Left renal pelvis (tissue), 4 donors: ENCODE measurements at places on chromosomes 11 and 22. TPM values are rescaled to one million over a fixed set of nuclear protein-coding genes. Genes with fewer than 3 reads are reported as not detected.

Gene APOA4
- not detected for polyA plus RNA-seq

Gene HBB
- 116 TPM for polyA plus RNA-seq

Gene CSF2RB
- polyA plus RNA-seq = 2.3 TPM

Gene RAB36
- polyA plus RNA-seq = 16.3 TPM

Gene CDCA5
- polyA plus RNA-seq = 18.0 TPM

Gene PGM2L1
- polyA plus RNA-seq = 3.1 TPM

Gene SMTNL1
- polyA plus RNA-seq = 0.63 TPM

Gene HEPN1
- polyA plus RNA-seq = 0.92 TPM

Gene APOBEC3A
- polyA plus RNA-seq = 0.19 TPM

- DNase-seq = no peak
Measured at GRCh38 chr22:45952151-45952550, 24.8 kb downstream of the WNT7B start.

DNA sequence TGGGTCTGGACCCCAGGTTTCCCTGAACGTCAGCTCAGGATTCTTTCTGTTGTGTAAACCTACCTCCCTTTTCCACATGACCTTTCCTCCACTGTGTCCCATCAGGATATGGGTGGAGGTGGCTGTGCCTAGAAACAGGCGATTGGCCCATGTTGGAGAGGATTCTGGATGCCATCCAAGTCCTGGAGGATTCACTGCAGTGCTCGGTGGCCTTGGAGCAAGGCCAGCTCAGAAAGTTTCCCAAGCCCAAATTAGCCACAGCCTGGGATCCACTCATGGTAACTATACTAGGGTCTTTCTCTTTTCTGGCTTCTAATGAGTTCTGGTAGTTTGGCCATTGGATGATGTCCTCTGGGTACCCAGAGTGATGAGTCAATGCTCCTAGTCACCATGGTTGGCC, 141.6 kb downstream of the SNX19 start:
- no peak for DNase-seq

DNA sequence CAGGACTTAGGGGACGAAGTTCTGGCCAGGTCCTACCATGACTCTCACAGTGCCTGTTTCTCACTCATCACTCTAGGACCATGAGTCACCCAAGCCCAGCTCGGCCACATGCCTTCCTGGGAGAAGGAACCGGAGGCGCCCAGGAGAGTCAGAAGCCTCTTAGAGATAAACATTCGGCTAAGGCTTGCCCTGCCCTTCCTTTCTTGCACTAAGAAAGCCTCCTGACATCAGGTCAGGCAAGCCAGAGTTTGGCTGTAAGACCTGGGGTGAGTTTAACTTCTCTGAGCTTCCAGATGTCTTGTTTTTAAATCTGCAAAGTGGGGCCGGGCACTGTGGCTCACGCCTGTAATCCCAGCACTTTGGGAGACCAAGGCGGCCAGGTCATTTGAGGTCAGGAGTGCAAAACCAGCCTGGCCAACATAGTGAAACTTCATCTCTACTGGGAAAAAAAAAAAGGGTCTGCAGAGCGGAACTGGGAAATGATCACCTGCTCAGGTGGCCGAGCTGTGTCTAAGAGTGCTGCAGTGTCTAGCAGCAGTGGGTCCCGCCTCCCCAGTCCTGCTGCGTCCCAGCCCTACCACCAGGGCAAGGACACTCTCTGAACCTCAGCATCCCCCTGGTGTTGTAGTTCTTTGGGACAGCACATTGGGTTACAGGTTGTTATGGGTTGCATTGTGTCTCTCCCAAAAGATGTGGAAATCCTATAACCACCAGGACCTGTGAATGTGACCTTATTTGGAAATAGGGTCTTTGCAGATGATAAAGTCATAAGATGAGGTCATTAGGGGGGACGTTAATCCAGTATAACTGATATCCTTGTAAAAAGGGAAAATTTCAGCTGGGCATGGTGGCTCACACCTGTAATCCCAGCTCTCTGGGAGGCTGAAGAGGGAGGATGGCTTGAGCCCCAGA, 1.8 kb upstream of the CARS1 start:
- DNase-seq = no peak

GRCh38 chr11:70064008-70064725, 13.9 kb upstream of the ANO1 start:
- DNase-seq = no peak

DNA sequence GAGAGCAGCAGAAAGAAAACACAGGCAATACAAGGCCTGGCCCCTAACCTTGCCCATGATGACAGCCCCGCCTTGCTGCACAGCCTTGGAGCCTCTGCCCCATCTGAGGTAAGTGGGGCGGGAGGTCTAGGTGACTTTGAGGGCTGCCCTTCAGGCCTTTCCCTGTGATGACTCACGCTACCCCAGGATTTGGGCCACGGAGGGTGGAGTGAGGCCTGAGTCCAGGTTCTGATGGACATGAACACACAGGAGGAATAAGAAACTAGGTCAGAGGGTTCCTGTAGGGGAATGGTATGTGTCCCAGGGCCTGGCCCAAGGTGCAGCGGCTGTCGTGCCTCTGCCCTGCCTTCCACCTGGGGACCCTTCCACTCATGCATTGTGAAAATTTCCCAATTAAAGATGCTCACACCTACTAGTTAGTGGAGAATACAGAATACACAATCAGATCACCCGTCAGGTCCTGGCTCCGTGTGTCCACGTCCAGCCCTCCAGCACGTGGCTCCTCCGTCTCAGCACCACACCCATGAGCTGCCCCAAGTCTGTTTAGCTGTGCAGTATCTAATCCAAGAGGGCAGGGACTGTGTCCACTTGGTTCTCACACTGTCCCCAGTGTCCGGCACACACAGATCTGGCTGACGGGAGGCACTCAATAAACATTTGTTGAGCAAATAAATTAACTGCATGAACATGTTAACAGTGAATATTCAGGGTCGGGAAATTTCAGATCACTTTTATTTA, 111.0 kb downstream of the CHST1 start:
- DNase-seq = no peak

- DNase-seq = no peak
Measured at GRCh38 chr11:45590743-45591142, 74.7 kb downstream of the CHST1 start.

DNA sequence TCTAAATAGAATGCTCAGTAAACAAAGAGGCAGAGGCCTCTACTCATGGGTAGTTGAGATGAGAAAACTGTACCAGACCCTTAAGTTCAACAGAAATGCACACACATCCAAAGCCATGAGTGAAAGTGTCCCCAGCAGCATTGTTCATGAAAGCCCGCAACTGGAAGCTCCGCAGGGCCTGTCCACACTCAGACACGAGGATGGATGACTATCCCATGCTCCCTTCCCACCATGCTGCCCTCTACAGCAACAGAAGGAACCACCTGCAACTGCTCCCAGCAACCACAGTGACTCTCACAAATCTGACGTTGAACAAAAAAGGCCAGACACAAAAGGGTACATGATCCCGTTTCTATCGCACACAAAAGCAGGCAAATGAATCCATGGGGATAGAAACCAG, 76.9 kb upstream of the ANO1 start:
- DNase-seq = no peak

GRCh38 chr22:20243537-20244249, 24.4 kb downstream of the RTN4R start:
- no peak for DNase-seq

GRCh38 chr11:34634694-34635062, 13.8 kb downstream of the EHF start:
- no peak for DNase-seq

DNA sequence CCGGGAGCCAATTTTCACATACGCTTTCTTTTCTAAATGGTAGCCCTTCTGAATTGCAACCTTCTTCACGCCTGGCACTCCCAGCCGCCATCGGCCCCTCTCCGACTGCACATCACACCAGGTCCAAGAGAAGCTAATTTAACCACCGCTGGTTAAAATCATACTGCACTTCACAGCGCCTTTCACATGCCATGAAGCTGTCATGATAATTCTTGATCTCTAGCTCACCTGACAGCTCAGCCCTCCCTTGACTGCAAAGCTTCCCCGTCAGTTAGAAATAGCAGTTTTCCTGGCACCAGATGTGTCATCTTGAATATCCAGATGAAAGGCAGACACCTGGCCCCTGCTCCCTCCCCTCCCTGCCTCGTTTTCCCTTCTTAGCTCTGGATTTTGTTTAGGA, 101.4 kb downstream of the ARL14EP start:
- no peak for DNase-seq

DNA sequence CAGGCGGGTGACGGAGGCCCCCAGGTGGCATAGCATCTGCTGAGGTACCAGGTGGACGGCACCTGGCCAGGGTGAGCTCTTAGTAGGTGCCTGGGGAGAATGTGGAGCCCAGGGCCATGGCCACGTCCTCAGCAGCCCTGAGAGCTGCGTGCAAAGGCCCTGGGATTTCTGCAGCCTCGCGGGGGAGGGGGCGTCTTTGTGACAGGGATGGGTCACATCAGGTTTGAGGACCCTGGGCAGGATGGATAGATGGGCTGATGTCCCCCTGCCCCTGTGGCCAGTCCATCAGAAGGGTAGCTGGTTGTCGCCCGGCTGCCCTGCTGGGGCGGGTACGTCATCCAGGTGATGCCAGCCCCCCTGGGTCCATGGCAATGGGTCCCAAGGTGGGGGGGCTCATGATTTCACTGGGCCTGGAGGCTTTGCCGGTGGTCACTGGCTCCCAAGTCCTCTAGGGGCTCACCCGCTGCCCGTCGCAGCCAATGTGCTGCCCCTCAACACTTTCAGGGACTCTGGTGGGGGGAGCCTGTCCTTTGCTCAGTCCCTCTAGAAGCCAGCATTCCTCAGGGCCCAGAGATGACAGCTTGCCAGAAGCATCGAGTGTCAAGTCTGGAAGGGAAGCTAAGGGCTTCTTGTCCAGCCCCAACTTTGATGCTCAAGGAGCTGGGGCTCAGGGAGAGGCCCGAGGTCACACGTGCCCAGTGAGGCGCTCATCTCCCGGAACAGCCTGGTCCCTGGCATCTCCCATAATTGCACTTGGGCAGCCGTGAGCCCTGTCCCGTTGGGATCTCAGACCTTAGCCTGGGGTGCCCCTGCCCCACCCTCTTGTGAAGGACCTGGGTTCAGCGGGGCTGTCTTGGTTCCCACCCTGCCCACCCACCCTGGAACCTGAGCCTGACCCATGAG, 777 bp downstream of the TBX10 start:
- DNase-seq = no peak

GRCh38 chr11:32549611-32550187, 33.9 kb upstream of the EIF3M start:
- DNase-seq = no peak

DNA sequence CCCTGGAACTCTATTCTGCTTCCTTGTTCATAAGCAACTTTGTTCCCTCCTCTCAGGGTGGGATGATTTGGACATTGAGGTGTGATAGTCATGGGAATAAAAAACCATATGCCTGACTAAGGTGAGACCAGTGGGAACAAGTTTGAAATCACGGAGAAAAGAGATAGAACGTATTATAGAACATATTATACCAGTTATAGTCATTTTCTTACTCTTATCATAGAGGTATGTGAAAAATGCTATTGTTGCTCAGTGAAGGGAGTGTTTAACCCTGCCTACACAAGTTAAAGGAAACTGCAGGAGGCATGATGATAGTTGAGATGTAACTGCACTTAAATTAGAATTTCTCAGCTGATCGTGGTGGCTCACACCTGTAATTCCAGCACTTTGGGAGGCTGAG, 15.5 kb downstream of the OR6Q1 start:
- no peak for DNase-seq

DNA sequence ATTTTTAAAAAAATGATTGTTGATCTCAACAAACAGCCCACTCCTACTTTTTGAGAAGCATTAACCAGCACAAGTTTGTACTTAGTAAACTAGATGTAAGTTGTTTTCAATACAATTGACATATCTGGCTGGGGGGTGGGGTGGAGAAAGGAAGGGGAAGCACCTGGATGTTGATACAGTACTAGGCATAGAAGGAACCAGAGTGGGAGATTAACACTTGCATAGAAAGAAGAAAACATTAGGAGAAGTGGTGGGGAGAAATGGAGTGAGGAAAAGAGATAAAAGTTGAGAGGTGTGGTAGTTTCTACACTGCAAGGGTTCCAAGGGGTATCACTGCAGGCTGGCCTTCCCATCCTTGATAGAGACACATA, 10.6 kb upstream of the GAB2 start:
- no peak for DNase-seq

DNA sequence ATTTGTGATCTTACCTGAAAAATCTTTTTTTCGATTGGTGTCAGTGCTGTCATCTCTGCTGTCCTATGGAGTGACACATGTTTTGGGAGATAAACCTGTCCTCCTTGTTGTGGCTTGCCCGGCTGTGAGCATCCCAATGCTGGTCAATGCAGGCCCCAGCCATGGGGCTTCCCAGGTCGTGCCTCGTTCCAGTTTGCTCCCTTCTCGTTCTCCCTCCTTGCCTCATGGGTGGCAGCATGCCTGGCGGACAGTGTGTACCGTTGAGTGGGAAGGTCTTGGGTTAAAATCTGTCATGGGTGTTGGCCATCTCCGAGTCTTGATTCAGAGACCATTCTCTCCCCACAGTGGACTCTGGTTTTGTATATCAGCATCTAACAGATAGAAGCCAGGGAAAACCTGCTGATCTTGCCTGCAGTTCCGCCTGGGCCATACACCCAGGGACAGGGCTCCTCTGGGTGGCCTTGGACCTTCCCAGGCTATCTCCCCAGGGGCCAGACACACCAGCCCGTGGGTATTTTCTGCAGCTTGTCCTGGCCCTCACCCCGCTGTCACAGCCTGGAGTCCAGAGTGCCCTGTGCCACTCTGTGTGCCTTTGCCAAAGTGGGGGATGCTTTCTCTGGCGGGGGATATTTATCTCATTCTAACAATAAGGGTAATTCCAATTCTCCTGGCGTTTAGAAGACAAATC, 208.1 kb downstream of the TBC1D22A start:
- DNase-seq = no peak

DNA sequence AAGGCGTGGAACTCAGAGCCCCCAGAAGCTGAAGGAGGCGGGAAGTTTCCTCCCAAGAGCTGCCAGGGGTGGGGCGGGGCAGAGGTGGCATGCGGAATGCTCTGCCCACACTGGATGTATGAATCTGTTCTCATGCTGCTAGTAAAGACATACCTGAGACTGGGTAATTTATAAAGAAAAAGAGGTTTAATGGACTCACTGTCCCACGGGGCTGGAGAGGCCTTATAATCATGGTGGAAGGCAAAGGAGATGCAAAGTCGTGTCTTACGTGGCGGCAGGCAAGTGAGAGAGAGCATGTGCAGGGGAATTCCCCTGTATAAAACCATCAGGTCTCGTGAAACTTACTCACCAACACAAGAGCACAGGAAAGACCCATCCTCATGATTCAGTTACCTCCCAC, 57.6 kb downstream of the SMIM38 start:
- DNase-seq = no peak

GRCh38 chr11:85960678-85961077, 105.5 kb downstream of the CCDC83 start:
- DNase-seq = no peak

DNA sequence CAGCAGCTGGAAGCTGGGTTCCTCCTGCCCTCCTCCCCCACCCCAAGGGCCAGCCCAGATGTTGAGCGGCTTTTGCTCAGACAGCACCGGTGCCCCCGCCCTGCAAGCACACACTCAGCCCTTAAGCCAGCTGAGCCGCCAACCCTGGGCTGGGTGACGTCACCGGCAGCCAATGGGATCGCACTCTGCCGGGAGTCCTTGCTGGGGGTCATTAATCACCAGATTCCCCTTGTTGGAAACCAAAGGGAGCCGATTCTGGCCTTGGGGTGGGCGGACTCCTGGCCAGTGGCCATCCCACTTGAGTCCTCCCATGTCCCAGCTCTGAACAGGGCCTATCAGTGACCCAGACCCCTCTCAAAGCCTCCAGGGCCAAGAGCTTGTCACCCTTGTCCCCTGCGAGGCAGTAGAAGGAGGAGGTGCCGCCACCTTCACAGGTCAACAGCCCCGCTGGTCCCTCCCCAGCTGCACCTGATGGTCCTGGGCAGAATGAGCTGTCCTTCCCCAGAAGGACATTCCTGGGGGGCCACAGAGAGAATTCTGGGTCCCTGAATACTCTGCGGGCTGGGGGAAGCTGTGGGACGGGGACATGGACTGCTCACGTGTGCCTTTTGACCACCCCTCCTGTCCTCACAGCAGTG, 7.4 kb downstream of the DUSP8 start:
- DNase-seq = no peak
